ENCODE measurements at places on chromosomes 13 and 19. TPM values are rescaled to one million over a fixed set of nuclear protein-coding genes. Genes with fewer than 3 reads are reported as not detected.

DNA sequence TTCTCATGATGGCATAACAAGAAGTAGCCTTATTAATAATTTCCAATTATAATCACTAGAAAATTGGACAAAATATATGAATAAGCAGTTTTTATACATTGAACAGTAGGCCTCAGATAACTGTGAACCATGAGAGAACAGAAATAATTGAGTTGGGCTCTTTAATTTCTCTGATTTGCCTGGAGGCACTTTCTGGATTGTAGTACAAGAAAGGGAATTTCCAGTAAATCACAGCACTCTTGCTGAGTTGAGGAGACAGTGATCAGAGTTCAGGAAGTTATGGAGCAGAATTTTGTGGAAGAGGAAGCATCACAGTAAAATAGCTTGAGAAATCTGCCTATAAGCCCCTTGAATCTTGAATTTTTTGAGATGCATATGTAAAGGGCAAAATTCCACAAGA is 216.2 kb downstream of the MAB21L1 start:
- no peak for DNase-seq

Gene ACP5
- not detected for total RNA-seq

DNA sequence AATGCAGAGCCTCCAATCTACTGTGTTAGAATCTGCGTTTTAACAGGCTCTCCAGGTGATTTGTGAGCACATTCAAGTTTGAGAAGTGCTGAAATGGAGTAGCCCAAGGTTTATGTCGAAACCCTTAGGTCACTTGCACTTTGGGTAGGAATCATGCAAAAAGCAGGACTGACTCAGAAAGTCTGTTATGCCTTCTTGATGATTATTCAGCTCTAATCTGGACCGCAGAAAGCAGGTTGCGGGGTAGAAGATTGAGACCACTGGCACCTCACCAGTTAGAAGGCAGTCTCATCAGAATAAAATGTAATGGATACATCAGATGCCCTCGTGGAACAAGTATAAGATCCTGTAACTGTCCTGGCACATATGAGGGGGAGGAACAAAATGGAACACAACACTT is 326.3 kb downstream of the DCLK1 start:
- no peak for DNase-seq

GRCh38 chr13:30429721-30430694 is 7.7 kb downstream of the UBE2L5 start:
- no peak for DNase-seq

- DNase-seq = no peak
Observed at GRCh38 chr13:34361560-34361959, 543.6 kb downstream of the RFC3 start.

DNA sequence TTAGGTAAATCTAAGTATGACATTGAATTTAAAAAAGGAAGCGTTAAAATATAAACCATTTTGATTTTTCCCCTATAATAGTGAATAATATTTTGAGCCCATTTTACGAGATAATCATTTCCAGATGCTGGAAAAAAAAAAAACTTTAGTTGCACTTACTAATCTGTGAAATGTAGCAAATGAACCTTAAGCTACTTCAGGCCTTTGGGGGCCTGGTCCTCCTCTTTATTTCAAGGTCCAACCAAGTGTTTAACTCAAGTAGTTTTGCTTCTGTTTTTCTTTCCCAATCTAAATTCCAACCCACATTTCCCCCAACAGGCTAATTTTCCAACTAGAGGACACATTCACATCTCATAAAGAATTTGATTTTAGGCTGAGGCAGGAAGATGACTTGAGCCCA is 101.2 kb downstream of the TNFRSF19 start:
- no peak for DNase-seq

- DNase-seq = no peak
Observed at GRCh38 chr19:536031-536880, 4.7 kb downstream of the CDC34 start.

Gene B3GNT3
- total RNA-seq = 0.05 TPM

- DNase-seq = no peak
Observed at GRCh38 chr13:80663788-80664187, 322.9 kb upstream of the SPRY2 start.

GRCh38 chr13:31011901-31012654 is 79.6 kb downstream of the TEX26 start:
- DNase-seq = no peak

Gene SLC10A2
- total RNA-seq = not detected

Gene WTIP
- total RNA-seq = 8.2 TPM

GRCh38 chr19:10918359-10918758 is 10.1 kb downstream of the YIPF2 start:
- no peak for DNase-seq

Gene AMER2
- not detected for total RNA-seq

DNA sequence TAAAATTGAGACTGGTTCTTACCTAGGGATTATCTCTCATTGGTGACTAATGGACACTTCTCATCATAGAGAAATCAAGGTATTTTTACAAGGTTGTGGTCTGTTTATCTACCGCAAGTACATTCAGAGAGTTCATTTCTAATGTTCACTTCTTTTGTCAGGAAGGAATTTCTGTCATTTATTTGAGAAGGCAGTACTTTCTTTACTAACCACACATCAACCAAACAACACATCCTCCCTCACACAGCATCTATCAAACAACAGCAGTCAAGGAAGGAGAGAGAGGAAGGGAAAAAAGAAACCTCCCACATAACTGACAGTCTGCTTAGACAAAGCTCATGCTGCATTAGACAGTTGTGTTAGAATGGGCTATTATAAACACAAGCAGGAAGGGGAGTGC is 182.3 kb upstream of the KLF12 start:
- DNase-seq = no peak

Gene ITGBL1
- 29.5 TPM for total RNA-seq

Data from NCI-H460 (cell line).